ENCODE measurements at places on chromosomes 6 and 20.

- no peak for DNase-seq
These were observed 33.6 kb downstream of the COL20A1 start for GRCh38 chr20:63326314-63327230.

DNA sequence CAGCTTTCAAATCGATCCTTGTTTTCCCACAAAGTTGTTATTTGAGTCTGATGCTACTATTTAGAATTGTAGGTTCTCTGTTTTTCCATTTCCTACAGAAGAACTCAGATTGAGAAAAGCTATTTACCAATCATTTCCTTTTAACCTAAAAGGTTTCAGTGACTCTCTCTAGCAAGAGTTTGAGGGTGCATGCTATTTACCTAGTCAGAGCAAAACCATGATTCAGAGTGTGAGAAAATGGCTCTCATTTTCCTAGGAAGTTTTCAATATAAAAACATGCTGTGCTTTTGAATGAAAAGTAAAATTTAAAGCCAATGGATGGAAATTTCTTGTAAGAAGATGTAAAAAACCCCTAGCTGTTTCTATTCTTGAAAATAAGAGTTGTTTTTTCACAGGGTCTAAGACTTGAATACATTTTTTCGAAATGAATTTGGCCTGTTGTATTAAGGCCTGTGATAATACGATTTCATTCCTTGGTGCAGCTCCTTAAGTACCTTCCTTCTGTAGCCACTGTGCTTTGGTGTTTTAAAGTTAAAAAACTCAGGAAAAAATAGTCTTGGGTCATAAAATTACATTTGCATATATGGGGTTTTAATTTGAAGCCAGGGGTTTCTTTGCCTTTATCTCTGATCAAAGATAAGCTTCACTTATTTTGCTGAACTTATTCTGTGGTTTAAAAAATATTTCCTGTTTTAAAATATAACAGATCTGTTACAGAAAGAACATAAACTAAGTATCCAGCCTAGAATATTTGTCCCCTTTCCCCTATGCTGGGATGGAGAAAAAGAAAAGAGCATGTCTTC lies 18.0 kb upstream of the RSPH3 start:
- DNase-seq = no peak

DNA sequence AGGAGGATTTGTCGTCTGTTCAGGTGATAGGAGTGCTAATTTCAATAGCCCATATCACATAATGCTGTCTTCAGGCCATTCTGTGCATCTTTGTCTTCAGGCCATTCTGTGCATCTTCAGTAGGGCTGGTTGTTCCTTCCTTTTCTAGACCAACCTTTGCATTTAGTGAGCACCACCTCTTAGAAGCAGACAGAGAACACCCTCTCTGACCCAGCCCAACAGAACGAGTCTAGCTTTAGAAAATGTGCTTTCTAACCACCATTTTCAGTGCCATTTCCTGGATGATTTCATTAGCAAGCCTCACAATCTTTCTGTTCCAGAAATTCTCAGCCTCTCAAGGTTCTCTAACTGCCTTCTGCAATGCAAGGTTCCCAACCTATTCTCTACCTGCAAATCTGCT lies 215.3 kb upstream of the KCNQ5 start:
- DNase-seq = no peak

DNA sequence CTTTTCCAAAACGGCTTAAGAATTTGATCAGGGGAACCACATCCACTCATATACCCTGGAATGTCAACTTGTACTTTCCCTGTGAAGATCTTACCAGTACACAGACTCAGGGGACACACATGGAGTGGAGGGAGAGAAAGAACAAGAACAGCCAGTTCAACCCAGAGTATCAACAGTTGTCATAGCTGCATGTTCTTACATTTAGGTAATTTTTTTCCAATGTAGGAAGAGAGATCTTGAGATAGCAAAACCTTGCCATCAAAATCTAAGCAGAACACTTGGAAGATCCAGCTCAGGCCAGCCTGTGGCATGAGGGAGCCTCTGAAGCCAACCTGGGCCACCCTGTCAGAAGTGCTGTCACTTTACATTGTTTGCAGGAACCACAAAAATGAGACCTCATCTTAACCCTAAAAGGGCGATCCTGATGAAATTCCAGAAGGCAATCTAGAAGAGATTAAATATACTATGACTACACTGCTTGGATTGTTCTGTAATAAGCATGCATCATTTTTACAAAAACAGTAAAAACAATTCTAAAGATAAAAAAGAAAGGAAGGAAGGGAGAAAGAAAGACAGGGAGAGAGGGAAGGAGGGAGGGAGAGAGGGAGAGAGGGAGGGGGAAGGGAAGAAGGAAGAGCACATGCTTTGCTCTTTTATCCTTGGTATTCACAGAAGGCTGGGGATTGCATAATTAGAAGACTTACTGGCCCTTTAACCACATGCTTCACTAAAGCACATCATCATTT lies 124.7 kb upstream of the TCF21 start:
- DNase-seq = no peak
